A549 treated with Mapracorat at 1 μM for 4 hours (cell line): ENCODE measurements at places on chromosomes 2 and 18. TPM values are rescaled to one million over a fixed set of nuclear protein-coding genes. Genes with fewer than 3 reads are reported as not detected.

GPR155 gene
- 0.10 to 0.36 TPM (median 0.32 TPM) in 5 replicates for total RNA-seq

GULP1 gene
- total RNA-seq, result 25.8 to 41.3 TPM (median 29.9 TPM) in 5 replicates

ORC2 gene
- 10.8 to 14.1 TPM (median 13.4 TPM) in 5 replicates for total RNA-seq

ARHGEF33 gene
- total RNA-seq, result 0.02 to 0.03 TPM in 2 of 5 replicates, not detected in the others

CD8A gene
- 0.30 to 0.60 TPM (median 0.40 TPM) in 5 replicates for total RNA-seq

LONRF2 gene
- 1.7 to 3.0 TPM (median 2.6 TPM) in 5 replicates for total RNA-seq

ACAA2 gene
- total RNA-seq, result 53.1 to 57.8 TPM (median 56.4 TPM) in 5 replicates

CAPN14 gene
- 0.03 to 0.05 TPM in 2 of 5 replicates, not detected in the others for total RNA-seq

POTEC gene
- total RNA-seq, result not detected in 5 replicates

IL1A gene
- total RNA-seq, result 0.14 to 0.28 TPM (median 0.21 TPM) in 5 replicates

GBX2 gene
- 1.0 to 3.3 TPM (median 3.0 TPM) in 5 replicates for total RNA-seq

LDLRAD4 gene
- total RNA-seq, result 0.52 to 3.3 TPM (median 2.2 TPM) in 5 replicates

CLEC4F gene
- not detected in 5 replicates for total RNA-seq

GALNT13 gene
- total RNA-seq, result 7.0 to 12.0 TPM (median 8.8 TPM) in 5 replicates

PDCD1 gene
- not detected in 5 replicates for total RNA-seq

OXER1 gene
- total RNA-seq, result not detected in 5 replicates

CXCR2 gene
- not detected in 5 replicates for total RNA-seq
